Stimulated activated CD8-positive, alpha-beta memory T cell treated with anti-CD3 and anti-CD28 coated beads, Interleukin-7, amount 100 ng/mL, for 48 hours (primary cell): ENCODE measurements at places on chromosomes 13 and 19.

DNA sequence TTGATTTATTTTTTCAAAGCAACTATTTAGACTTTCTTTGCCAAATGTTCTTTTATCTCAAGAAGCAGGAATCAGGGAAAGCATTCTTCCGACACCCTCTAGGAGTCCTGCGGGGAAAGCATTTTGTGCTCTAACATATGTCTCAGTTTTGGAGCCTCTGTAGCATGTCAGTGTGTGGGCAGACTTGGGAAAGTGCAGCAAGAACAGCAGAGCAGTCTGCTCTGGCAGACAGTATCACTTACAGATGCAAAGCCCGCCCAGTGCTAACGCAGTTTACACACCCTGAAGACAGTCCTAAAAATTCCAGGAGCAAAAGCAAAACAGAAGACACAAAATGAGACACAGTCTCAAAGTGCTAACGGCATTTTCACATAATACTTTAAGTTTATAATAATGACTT, 393.5 kb downstream of the KLF12 start:
- no peak for DNase-seq

DNA sequence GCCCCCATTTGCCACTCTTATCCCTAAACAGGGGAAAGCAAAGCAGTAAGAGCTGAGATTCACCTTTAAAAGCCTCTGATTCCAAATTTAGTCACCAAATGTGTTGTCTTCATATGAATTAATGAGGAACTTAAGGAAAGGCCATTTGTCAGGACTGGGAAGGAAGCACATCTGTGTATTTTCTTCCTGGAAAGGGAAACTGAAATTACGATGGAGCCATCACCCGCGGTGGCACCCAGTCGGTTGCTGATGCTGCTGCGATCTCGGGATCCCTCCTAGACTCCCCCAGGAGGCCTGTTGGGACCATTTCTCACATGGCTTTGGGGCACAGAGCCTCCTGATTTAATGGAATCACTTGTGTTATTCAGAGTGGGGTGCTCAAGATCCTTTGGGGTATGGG, 7.4 kb upstream of the IL4I1 start:
- DNase-seq = no peak

- no peak for DNase-seq
Measured at GRCh38 chr13:37561031-37561430, 37.5 kb downstream of the POSTN start.

GRCh38 chr13:109881347-109881725, 95.0 kb upstream of the IRS2 start:
- DNase-seq = no peak

DNA sequence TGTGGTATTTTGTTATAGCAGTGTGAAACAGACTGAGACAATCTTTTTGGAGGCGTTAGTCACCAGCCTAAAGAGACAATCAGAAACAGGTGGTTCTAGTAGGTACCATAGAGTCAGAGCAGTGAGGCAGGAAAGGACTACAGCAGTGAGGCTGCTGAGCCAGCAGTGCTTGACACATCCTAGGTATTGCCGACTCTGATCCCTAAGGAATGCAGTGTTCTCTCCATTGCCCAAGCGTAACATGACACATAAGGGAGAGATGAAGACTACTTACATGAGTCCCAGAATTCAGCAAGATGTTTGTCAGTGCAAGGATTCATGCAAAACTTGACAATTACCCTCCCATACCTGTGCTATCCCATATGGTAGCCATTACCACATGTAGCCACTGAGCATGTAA, 62.4 kb upstream of the XPO4 start:
- no peak for DNase-seq

DNA sequence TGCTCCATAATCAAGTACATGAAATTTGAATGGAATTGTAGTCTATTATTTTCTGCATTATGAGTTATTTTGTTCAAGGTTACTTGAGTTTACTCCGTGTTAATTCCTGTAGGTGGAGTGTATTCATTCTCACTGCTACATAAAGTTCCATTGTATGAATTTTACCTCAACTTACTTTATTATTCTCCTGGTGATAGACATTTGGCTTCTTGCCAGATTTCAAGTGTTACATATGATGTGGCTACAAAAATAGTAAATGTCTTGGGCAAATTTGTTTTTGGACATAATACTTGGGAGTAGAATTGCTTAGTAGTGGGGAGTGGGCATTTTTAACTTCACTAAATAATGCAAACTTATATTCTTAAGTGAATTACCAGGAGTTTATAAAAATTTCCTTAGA, 328.9 kb downstream of the SHISA2 start:
- DNase-seq = no peak

DNA sequence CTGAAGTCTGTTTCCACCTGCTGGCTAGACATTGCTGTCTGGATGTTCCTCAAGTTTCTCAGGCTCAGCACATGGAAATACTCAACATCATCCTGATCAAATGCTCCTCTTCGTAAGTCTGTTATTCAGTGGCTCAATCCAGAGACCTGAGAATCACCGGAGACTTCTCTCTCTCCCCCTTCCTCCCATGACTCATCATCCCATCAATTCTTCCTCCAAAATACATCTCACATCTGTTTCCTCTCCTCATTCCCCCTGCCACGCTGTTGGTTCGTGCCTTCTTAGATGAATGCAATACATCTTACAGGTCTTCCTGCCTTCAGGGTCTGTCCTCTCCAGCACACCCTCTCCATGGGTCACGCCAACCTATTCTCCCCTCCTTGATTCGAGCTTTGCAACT, 7.4 kb upstream of the RXFP2 start:
- no peak for DNase-seq
